ENCODE measurements at places on chromosomes 5 and 9.

GRCh38 chr5:175921061-175921730, 46.9 kb downstream of the THOC3 start:
- DNase-seq, result no peak

GRCh38 chr5:157670662-157671591, at the start of gene C5orf52:
Gene C5orf52, plus strand, starts transcription at chr5:157671533. Its CDS starts 82 bp downstream, at chr5:157671615.
- DNase-seq, result peak; percentile 38

GRCh38 chr5:89849830-89850512, 559.6 kb downstream of the CETN3 start:
- no peak for DNase-seq

- DNase-seq, result no peak
Observed at GRCh38 chr9:680106-680505, 161.4 kb upstream of the DMRT1 start.

DNA sequence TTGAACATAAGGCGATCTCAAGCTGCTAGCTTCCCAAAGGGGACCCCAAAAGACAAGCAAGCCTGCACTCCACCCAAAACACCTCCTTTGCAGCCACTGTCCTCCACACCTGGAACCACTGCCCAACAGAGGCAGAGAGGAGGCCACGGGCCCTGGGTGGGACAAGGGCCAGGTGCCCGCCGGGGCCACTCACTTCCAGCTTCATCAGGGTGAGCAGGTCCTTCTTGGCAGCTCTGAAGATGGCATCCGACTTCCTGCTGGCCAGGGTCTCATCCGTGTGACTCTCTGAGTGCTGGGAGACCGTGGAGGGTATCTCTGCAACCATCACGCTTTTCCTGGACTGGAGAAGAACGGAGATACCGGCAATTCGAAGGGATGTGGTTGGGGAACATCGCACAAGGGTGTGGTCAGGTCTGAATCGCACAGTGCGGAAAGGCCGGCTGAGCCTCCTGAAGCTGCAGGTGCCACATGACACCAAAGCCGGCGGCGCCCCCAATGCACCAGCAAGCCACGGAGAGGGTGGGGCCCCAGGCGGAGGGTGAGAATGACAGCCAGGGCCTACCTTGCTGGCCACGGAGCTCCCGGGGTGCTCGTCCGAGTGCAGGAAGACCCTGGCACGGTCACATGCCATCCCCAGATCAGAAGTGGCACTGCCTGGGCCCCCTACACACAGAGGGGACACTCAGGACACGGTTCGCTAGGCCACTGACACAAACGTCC, 44.6 kb downstream of the PNPLA7 start:
- no peak for DNase-seq

GRCh38 chr5:108524564-108524963, 142.7 kb upstream of the FBXL17 start:
- no peak for DNase-seq
